ENCODE measurements at places on chromosomes 4 and X.

DNA sequence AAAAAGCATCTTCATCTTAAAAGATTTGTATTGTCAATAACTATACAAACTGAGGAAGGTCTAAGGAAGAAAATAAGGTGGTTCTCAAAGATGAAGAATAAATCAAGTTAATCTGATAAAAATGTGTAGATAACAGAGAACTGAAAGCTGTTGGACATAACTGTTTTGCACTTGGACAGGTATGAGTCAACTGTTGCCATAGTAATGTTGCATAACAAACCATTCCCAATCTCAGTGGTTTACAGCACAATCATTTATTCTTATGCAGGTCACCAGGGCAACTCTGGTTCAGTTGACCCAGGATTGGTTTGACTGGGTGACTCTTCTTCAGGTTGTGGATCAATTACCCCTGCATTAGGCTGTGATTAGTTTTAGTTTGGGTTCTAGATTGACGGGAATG, 2197.7 kb downstream of the ARAP2 start:
- DNase-seq, result no peak

GRCh38 chr4:24889991-24890390, 22.9 kb downstream of the CCDC149 start:
- no peak for DNase-seq

DNA sequence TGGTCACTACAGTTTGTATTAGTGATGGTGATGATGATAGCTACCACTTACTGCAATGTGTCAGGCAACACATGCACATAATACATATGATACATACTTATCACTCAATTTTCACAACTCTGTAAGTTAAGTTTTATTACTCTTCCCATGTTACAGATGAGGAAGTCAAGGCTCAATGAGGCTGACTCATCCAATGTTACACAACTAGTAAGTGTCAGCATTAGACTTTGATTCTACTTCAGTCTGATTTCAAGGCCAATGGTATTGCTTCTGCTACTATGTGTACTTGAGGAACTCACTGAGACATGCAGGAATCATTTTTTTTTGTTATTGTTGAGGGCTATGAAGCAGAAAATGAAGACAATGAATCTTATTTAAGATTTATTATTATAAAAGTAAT, 96.4 kb upstream of the TRPC5OS start:
- no peak for DNase-seq

GRCh38 chr4:40552536-40552935, 77.1 kb downstream of the RBM47 start:
- DNase-seq, result no peak

DNA sequence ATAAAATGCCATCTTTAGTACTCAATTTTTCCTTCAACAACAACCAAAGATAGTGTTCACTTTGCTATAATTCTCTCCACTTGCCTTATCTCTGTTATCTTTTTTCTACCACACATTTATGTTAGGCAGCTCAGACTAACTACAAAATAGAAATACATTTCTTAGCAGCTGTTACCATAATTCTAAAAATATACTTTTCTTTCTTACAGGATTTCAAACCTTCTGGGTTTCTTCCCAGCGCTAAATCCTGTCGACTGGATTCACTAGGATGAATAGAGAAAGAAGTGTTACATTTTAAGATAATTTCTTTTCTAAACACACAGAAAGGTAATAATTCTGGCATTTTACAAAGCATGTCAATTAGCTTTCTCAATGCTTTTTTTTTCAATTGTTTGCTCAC, 105.5 kb upstream of the GK2 start:
- no peak for DNase-seq

GRCh38 chr4:122739174-122739573, 6.7 kb downstream of the BBS12 start:
- no peak for DNase-seq

DNA sequence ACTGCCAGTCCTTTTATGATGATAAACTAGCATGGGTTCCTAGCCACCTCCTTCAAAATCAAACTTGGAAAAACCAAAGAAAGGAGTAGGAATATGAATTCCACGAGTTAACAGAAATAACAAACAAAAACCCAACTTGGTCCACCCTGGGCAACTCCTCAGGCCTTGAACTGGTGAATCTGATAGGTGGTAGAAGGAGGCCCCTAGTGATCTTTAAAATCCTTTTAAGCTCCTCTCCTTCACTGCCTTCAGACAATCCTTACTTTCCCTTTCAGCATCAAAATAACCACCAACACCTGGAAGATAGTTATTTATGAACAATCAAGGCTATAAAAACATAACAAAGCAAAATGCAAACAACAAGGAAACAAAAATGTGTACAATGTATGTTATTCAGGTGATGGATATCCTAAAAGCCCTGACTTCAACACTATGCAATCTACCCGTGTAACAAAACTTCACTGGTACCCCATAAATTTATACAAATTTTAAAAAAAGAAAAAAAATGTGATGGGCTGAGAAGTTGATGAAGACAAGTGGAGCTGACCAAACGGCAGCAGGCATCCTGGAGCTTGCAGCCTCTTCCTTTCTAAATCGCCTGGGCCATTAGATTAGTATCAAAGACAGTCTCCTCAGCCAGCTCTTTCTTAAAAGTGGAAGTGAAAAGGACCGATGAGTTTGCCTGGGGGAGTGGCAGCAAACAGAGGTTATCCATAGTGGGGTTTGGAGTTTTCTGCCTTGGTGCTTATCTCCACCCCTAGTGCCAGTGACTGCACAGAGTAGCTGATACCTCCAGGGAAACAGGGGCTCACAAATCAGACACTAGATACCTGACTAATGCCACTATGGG, 179.6 kb downstream of the TMA16 start:
- no peak for DNase-seq

- no peak for DNase-seq
These were observed 322.4 kb upstream of the PRKX start for GRCh38 chrX:4035874-4036273.

GRCh38 chrX:129523079-129523911, at the start of gene SMARCA1:
SMARCA1 (minus strand) TSS chrX:129523490; CDS start chrX:129523370, 120 bp downstream.
- peak; percentile 11 for DNase-seq

GRCh38 chr4:4249866-4250265, 1.8 kb upstream of the TMEM128 start:
- DNase-seq, result no peak

DNA sequence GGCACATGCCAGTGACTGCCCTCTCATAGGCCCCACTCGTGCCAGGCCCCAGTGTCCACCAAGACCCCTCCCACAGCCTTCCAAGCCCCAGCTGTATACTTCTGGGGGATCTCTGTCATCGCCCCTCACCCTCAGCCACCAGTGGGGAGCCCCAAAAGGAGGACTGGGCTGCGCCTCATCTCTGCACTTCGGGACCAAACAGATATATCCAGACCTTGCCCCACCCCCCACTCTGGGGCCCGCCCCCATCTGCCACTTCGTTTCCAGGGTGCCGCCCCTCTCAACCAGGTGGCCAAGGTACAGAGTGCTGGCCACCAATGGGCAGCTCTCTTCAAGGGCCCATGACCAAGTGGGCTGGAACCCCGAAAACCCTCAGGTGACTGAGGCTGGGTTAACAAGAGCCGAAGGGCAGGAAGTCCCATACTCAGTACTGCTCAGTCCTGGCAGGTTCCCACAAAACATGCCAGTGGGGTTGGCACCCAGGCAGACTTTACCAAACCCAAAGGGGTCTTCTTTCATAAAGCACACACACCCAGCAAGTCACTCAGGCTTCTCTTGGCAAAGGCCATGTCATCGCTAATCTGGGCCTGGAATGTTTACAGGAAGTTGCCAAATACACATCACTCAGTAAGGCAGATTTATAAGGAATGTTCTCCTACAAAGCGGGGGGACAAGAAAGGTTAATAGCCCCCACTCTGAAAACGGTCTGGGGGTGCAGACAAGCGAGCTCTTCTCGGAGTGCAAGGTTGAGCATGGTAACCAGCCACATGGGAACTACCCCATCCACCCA, 4.4 kb downstream of the ZFYVE28 start:
- DNase-seq, result no peak

GRCh38 chrX:136781180-136781797, 557 bp upstream of the ARHGEF6 start:
- DNase-seq, result no peak

DNA sequence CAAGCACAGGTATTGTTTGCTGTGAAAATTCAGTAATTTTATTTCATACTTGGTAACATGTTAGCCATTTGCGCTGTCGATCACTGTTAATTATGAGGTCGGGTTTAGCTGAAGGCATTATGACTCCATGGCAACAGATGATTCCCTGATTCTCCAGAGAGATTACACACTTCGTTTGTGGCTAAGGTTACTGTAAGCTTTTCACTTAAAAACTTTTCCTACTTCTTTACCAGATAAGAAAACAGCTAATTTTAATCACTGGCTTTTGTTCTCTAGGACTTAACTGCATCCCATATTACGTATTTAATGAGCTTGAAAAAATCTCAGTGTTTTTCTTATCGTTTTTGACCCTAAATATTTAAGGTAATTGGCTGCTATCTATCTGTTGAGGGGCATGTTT, 2.1 kb downstream of the GSTCD start:
- no peak for DNase-seq

DNA sequence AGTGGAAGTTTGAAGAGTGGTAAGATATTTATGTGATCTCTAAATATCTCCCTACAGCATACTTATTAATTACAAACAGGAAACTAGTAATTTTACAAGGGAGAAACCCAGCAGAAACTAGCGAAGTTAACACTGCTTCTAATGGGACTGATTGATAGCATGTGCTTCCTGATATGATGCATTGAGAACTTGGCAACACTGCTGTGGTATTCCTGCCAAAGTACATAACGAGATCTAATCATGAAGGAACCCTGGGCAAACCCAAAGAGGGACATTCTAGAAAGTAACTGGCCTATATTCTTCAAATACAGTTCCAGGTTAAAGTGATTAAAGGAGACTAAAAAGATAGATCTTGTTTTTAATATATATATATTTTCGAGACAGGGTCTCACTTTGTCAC, 4.6 kb upstream of the GPR34 start:
- DNase-seq, result no peak

DNA sequence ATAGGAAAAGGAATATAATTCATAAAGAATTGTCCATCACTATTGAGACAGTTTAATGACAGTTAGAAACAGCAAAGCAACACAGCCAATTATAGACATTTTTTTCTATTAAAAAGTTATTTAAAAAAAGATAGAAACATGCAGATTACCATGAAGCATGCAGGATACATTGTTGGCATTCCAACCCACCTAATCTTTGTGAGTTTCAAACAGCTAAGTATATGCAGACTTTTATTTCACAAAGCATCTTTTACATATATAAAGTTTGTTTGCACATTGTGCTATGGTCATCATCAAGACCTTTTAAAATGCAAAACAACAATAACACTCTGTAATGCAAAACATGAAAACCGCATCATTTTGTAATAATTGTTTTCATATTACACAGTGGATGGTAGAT, 125.9 kb upstream of the ETNPPL start:
- DNase-seq, result no peak

DNA sequence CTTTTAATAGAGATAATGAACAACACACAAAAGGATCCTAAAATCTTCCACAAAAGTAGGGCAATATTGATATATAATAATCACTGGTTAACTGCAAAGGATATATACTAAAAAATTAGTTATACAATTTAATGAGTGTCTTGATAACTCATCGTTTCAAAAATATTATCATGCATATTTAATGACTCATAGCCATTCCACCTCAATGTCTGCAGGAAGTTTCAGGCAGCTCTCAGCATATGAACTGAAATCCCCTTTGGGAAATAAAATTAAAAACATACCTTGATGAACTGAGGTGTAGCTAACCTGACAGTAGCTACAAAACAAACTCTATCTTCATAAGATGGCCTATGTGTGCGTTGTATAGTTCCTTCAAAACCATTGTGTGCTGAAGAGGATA, 62.9 kb downstream of the TMEM165 start:
- no peak for DNase-seq

DNA sequence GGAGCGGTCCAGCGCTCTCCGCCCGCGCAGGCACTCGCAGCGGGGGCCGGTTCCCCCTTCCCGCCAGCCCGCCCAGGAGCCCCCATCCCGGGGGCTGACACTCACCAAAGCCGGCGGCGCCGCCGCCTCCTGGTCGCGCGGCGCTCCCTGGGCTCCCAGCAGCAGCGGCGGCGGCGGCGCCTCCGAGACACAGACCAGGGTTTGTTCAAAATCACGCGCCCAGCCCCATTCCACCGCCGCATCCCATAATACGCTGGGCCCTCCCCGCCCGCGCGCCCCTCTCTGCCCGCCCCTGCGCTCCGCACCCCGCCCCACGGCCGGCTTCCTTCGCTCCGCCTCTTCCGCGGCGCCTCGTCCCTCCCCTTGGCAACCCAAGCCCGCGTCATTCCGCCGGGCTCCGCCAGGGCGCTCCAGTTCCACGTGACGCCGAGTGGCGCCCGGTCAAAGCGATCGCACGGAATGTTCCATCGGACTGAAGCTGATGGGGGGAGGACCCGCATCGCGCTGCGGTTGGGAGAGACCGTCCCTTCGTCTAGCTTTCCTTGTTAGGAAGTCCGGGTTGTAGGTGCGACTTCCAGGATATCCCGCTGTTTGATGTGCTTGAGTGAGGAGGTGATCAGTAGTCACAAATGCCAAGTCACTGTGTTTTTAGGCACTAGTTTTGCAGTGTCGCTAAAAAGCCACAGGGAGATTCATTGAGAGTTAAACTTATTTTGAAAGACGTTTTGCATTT, 2.2 kb upstream of the LIN54 start:
- peak; percentile 99 for DNase-seq
